NCI-H2081 (cell line): ENCODE measurements at places on chromosomes 3 and 15.
A peak's percentile ranks its signal among the peaks of the same experiment; 100 is the strongest.

DNA sequence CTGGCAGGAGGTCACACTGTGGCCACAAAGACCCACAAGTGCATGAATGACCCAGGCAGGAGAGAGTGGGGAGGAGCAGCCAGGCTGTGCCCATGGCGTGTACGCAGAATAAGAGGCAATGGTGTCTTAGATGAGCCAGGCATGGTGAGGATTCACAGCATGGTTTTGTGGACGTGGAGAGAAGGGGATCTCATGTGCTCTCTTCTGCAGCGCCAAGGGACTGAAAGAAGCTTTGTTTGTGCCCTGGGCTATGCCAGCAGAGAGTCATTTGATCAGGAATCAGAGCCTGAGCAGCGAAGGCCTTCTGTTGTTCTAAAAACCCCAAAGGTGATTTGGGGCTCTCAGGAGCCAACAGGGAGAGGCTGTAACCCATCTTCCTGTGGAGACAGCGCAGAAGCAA is 18.7 kb upstream of the RPP14 start:
- DNase-seq = no peak

- no peak for DNase-seq
Observed at GRCh38 chr15:40877694-40878093, 3.7 kb upstream of the RHOV start.

GRCh38 chr3:84108442-84108971 is 850.3 kb upstream of the CADM2 start:
- DNase-seq = no peak

- no peak for DNase-seq
Observed at GRCh38 chr3:65558826-65559225, 479.9 kb downstream of the MAGI1 start.

DNA sequence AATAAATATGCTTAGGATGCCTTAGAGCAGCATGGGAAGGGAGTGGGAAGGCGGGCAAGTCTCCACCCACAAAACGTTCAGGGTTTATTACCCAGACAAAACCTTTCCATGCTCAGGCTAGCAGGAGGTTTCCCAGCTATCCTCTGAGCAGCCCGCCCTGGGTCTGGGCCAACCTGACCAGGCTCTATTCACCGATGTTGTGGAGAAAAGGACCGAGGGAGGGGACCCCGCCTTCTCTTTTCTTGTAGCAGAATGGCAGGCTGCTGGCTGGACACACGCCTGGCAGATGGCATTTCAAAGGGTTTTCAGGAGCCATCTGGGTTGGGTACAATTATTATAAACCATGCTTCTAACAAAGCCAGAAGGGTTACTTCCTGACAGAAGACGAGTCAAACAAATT is 540.9 kb downstream of the MAGI1 start:
- peak; percentile 85 for DNase-seq

- DNase-seq = no peak
Observed at GRCh38 chr15:67225336-67225735, 29.1 kb downstream of the AAGAB start.

DNA sequence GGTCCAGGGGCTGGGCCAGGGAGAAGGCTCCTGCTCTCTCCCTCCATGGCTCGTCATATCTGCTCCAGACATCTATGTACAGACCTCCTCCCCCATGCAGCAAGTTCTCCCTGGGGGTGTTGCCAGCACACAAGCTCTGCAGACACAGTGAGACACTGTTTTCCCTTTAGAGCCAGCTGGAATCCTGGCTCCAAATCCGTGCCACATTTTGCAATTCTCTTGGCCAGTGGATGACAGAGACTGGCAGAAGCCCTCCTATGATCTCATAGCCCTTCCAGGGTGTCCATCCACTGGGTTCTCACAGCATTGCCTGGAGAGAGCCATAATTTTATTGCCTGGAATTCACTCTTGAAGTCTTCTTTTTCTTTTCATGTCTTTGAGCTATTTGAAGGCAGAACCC is 203.9 kb downstream of the TLE3 start:
- no peak for DNase-seq

DNA sequence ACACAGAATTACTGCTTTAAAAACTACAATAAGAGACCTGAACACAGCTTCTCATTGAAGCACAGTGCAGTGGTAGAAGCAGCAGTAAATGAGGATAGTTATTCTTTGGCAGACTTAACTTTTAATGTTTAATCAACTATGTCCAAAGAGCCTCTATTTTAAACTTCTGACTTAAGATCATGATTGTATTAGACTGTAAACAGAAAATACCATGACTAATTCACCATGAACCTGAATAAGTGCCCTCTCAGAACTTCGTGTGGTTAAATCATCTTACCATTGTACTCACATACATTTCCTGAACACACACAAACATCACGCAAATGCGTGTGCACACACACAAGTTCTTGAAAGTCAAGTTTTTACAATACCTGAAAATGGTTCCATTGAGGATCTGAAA is 13.9 kb downstream of the CEP152 start:
- no peak for DNase-seq

DNA sequence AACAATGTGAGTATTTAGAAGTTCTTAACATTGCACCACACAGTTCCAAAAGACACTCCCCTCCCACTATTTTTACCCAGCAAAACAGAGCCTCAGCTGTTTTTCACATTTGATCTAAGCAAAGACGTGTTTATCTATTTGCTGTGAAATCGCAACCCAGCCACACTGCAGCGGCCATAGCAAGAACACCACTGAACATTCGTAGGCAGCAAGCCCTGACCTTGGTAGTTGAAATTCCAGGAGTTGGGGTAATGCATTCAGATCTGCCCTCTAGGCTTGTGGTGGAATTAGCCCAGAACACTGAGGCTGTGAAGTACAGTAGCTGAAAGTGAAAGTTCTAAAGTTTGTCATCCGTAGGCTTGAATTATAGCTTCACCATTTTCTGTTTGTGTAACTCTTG is 17.1 kb upstream of the SLC24A5 start:
- DNase-seq = no peak

DNA sequence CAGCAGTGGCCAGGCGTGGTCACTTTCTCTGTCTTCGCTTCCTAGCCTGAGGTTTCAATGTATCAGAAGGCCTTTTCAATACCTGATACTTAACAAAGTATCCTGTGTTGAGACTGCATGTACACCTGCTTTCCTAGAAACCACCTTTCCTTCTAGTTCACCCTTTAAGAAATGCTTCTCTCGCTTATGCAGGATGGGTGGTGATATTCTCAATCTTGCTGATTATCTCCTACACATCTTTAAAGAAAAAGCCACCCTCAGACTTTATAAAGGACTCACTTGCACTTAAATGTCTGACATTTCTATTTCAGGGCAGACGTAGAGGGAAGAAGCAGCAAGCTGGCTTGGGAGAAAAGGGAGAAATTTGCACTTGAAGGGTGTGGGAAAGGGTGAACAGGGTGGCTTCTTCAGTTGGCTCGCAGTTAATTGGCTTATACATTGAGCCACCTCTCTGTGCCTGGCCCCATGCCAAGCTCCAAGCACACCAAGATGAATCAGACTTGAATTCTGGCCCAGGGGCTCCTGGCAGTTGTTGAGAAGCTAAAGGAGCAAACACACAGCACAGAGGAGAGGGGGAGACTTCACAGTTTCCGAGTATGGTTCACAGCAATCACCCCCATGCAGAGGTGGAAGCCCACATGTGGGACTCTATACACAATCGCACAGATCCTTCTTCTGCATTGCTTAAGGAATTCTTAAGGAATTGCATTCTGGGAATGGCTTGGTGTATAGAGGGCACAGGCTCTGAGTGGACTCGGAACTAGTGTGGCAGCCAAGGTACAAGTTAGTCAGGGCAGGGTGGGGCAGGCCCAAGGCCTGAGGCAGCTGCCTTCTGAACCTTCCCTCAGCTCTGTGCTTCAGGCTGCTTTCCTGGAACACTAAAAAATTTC is 1.3 kb downstream of the ARL6IP5 start:
- DNase-seq = peak; percentile 22

- DNase-seq = no peak
Observed at GRCh38 chr3:54905261-54905888, 22.5 kb downstream of the LRTM1 start.
